NCI-H69 (cell line): ENCODE measurements at places on chromosomes 5 and 9.
A peak's percentile ranks its signal among the peaks of the same experiment; 100 is the strongest.

DNA sequence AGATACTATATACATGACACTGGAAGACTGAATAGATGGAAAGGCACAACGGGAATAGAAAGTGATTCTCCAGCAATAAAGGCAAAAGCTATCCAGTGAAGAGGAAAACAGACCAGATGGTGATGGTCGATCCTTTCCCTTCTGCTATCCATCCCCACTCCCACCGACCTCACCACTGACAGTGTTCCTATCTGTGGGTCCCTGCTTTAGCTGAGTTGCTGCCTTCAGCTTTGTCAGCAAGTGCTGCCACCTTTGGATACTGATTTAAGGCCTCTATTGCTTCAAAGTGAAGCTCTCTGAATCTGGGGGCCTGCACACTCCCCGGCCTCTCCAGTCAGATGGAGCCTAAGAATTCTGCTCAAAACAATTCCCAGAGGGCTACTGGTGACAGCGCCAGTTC is 32.3 kb downstream of the EPB41L4A start:
- peak; percentile 40 for DNase-seq

DNA sequence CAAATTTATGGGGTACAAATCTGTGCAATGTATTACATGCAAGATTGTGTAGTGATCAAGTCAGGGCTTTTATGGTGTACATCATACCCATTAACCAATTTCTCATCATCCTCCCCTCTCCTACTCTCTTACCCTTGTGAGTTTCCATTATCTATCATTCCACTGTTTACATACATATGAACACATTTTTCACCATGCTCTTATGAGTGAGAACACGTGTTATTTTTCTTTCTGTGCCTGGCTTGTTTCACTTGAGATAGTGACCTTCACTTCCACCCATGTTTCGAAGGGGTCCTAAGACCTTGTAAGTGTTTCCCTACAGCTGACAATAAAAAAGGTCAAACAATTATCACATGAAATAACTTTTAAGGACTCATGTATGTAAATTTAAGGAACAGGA is 281.7 kb upstream of the CD180 start:
- DNase-seq, result no peak

- peak; percentile 80 for DNase-seq
These were observed at the start of gene CD14 for GRCh38 chr5:140633021-140633471. CD14 (minus strand) TSS chr5:140633175; CDS start chr5:140633071, 104 bp downstream.

DNA sequence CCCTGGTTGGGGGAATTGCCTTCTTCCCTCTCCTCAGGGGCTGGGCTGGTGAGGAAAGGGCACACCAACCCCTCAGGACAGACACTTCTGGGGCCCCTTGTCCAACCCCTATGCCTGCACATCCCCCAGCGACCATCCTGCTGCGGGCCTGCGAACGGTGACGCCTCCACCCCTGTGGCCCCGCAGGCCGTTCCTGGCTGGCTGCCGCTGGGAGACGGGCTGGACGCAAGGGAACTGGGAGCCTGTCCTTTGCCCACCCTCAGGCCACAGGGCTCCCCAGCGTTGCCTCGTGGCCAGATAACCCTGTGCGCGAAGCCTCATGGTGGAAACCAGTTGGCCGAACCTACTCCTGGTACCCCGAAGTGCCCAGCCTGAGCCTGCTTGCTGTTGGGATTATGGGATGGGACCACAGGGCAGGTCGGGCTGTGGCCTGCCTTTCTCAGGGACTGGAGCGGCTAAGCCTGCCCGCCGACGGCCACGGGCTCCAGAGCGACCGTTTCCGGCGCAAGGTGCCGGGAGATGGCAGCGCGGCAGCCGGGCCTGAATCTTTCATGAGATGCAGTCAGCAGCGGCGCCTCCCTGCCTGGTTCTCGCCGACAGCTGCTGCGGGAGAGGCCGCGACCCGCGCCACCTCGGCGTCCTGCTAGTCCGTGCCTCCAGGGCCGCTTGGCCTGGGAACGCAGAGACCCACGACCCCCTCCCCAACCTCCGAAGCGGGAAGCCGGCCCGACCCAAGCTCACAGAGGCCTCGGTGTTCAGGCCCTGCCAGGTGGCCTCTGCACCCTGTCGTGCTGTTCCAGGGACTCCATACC is 6.5 kb upstream of the PITX1 start:
- no peak for DNase-seq

- DNase-seq, result no peak
These were observed 21.9 kb downstream of the GABRA6 start for GRCh38 chr5:161707382-161707781.

GRCh38 chr9:97572892-97573365 is 60.2 kb downstream of the TSTD2 start:
- no peak for DNase-seq

GRCh38 chr5:17426104-17426749 is 71.8 kb upstream of the TAF11L2 start:
- peak; percentile 64 for DNase-seq

- DNase-seq, result peak; percentile 61
These were observed 1.1 kb upstream of the ADAMTSL1 start for GRCh38 chr9:18472841-18473251.

GRCh38 chr5:68343421-68343826 is 127.9 kb downstream of the PIK3R1 start:
- no peak for DNase-seq

DNA sequence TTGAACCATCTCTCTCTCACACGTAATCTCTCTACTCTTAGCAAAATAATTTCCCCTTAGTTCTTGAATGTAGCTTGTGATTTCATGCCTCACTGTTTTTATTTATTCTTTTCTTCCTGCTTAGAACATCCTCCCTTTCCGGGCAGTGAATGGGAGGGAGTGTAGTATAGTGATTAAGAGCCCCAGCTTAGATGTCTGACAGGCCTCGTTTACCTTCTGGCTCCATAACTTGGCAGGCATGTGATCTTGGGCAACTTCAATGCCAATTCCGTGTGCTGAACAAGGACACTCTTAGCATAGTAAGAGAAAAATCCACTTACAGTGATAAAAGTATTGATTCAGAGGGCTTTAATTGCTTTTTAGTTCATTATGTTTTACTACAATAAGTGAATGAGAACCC is 96.3 kb upstream of the TNPO1 start:
- no peak for DNase-seq

GRCh38 chr5:111129938-111130337 is 37.8 kb downstream of the WDR36 start:
- no peak for DNase-seq

GRCh38 chr9:78386773-78387172 is 89.8 kb downstream of the PSAT1 start:
- no peak for DNase-seq
